Memory B cell (primary cell): ENCODE measurements at places on chromosomes 5 and 9.

GRCh38 chr9:93671020-93671338 lies 94.6 kb downstream of the PHF2 start:
- DNase-seq: no peak

- DNase-seq: no peak
Observed at GRCh38 chr9:116334546-116335150, 181.1 kb downstream of the PAPPA start.

- no peak for DNase-seq
Observed at GRCh38 chr5:108660291-108660690, 87.4 kb upstream of the FER start.

GRCh38 chr9:107214915-107215314 lies 68.2 kb upstream of the RAD23B start:
- no peak for DNase-seq

DNA sequence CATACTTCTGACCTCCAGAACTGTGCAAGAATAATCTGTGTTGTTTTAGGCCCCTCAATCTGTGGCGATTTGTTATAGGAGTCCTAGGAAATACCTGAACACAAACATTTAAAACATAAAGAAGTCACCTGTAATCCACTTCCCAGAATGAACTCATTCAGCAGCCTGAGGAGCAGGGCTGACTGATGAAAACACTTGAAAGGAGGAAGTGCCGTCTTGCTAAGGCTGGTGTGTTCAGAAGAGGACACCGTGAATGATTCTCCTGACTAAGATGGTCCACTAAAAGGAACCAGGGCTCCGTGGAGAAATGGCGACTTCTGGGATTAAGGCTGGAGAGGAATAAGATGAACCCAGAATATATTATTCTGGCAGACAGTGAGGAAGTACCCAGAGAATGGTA lies 18.7 kb upstream of the MARCHF6 start:
- no peak for DNase-seq

DNA sequence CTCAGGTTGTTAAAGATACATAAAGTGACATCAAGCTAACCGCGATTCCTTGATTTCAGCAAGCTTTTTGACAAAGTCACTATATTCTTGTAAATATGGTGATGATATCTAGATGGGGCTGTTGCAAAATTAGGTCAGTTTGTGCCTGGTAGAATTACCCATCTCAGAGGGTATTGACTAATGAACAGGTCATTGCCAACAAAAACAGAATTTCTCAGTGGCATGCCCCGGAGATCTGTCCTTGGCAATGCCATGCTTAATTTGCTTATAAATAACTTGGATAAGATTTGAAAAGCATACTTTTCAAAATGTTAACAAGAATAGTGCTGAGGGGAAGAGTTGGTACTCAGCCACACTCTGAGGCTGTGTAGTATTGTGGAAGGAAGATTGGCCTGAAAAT lies 783.3 kb upstream of the SEMA6A start:
- no peak for DNase-seq

GRCh38 chr5:154159343-154159742 lies 31.2 kb upstream of the GALNT10 start:
- no peak for DNase-seq

DNA sequence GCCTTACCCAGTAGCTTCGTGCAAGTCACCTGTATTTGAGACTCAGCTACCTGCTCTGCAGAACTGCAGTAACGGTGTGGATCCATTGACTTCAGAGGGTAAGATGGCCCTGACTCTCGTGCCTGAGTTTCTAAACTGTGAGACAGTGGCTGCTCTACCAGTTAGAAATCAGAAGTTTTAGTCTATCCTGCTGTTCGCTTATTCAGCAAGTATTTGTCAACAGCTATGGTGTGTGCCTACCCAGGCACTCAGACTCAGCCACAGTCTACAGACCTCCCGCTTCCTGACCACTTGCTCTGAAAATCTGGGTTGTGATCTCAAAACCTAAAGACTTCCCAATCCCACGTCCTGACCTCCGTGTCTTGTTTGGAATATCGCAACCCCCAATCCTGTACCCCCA lies 13.5 kb downstream of the AQP3 start:
- DNase-seq: no peak

- DNase-seq: no peak
Observed at GRCh38 chr5:6508931-6509330, 60.3 kb downstream of the UBE2QL1 start.

DNA sequence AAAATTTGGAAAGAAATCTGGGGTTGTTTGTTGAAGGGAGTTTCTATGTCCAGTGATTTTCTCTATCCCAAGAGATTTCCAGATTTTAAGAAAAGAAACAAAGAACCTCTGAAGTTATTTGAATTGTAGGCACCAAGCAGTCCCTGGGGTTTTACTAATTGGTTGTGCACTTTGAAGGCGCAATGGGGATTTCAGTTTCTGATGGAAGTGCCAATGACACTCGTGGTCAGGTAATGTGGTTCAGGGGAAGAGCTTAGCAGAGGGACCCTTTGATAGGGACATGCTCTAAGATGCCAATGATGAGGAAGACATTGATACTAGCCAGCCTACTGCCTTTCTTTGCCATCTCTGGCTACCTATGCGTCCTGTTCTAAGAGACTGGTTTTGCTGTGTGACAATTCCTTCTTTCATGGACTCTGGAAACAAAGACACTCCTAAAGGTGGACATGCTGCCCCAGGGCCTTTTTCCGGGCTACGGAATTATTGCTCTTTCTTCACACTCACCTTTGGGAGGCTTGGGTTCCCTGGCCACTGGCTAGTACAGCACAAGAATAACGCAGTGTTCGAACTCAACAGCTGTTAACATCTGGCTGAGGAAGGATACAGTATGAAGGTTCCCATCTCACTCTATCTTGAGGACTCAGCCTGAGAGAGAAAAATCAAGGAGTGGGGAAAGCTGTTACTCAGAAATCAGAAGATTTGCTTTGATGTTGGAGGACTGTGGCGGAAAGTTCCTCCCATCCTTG lies 6.9 kb upstream of the TRAF1 start:
- no peak for DNase-seq

DNA sequence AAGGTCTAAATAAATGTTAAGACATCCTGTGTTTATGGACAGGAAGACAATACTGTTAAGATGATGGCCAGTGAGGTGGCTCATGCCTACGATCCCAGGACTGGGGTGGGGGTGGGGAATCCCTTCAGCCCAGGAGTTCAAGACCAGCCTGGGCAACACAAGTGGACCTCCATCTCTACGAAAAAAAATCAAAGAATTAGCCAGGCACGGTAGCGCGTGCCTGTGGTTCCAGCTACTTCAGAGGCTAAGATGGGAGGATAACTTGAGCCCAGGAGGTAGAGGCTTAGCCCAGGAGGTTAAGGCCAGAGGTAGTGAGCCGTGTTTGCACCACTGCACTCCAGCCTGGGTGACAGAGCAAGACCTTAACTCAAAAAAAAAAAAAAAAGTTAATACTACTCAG lies 5.3 kb downstream of the ROR2 start:
- DNase-seq: no peak

DNA sequence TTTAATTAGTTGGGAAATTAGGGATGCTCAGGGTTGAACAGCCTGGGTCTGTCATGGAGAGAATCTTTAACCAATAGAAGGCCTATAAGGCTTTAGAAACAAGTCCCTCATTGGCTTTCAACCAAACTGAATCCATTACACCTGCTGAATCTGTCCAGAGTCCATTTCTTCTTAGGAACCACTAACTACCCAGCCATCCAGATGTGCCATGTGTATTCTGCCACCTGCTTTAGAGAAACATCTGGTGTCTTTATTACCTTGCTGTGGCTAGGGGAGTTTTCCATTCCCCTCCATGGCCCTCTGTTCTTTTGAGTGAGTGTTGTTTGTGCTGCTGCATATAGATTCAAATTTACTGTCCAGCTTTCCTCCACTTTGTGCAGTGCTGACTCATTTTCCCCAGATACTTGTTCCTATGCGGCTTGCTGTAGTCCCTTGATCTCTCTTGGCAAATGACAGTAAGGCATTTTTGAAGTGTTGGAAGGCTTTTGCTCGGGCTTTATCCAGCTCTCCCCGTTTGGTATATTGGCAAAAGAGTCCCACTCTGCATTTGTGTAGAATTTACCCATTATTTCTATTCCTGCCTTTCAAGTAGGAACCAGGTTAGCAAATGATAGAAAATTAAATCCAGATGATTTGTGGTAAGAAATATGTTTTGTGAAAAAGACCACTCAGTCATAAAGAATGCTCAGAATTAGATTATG lies 54.6 kb downstream of the NLN start:
- DNase-seq: no peak

DNA sequence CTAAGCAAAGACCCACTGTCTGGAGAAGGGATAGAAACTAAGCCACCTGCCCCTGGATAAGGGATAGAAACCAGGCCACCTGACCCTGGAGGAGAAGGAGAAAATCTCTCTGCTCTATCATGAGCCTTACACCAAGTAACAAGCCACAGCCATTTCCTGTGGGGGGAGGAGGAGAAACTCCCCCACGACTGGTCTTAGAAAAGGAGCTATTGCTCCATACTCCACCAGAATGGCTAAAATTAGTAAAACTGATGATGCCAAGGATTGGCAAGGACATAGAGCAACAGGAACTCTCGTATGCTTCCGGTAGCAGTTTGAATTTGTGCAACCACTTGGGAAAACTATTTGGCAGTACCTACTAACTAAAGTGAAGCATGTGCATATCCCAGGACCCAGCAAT lies 70.8 kb downstream of the ACTL7B start:
- no peak for DNase-seq

DNA sequence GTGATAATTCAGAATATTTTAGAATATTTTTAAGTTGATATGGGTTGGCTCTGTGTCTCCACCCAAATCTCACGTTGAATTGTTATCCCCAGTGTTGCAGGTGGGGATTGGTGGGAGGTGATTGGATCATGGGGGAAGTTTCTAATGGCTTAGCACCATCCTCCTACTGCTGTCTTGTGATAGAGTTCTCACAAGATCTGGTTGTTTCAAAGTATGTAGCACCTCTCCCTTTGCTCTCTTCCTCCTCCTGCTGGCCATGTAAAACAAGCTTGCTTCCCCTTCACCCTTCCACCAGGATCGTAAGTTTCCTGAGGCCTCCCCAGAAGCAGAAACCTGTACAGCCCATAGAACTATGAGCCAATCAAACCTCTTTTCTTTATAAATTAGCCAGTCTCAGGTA lies 214.6 kb upstream of the C9orf72 start:
- DNase-seq: no peak
